Skeletal muscle cell (primary cell): ENCODE measurements at places on chromosomes 12 and 14.

GRCh38 chr12:93243382-93243688, 134.4 kb upstream of the NUDT4 start:
- DNase-seq, result no peak

- DNase-seq, result no peak
Measured at GRCh38 chr12:24424889-24425600, 475.6 kb upstream of the SOX5 start.

DNA sequence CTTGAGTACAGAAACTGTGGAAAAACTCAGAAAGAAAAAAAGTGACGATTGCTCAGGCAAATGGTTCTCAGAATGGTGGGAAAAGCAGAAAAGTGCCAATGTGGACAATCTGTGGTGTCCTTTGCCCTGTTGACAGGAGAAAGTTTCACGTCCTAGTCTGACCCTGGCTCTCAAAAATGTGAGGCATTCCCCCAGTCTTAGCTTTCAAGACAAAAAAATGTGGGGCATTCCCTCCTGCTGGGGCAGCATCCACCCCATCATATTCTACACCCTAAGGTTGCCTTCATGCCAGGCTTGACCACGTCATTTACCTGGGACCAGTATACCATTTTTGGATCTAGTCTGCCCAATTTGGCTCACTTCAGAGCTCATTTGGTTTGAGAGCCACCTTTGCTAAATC, 20.7 kb upstream of the ANAPC7 start:
- no peak for DNase-seq

DNA sequence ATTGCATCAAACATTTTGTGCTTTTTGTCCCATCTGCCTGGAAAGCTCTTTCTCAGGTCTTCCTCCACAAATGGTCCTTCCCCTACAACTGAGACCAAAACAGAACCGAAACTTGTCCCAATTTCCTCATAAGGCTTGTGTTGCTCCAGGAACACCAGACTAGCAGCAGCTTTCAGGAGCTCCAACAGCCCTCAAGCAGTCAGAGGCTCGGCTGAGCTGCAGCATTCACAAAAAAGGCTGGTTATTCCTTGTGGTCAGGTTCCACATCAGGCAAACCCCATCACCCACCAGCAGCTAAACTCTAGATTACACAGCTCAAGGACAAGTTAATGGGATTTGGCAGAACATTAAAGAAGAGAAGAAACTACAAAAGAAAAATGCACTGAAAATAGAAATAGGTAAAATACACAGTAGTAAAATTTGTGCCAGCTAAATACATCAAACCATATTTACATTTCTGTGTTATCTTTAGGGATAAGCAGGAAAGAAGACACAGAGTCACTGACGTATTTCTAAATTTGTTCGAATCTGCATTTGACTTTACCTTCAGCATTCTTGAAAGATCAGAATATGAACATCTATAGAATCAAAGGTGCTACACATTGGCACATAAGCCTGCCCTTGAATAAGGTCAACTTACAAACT, 141.2 kb downstream of the STXBP6 start:
- no peak for DNase-seq

DNA sequence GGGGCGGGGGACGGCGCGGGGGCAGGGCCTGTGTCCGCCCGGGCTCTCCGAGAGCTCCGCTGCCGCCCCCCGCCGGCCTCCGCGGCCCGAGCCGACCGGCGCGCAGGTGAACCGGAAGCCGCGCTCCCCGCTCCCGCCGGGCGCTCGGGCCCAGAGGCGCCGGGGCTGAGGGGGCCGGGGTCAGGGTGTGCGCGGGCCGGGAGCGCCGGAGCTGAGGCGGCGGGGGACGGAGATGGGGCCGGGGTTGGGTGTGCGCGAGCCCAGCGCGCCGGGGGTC, 431 bp downstream of the HIP1R start:
- no peak for DNase-seq

- peak; percentile 100 for DNase-seq
Measured at GRCh38 chr12:65649126-65649525, 175.2 kb upstream of the HMGA2 start.

DNA sequence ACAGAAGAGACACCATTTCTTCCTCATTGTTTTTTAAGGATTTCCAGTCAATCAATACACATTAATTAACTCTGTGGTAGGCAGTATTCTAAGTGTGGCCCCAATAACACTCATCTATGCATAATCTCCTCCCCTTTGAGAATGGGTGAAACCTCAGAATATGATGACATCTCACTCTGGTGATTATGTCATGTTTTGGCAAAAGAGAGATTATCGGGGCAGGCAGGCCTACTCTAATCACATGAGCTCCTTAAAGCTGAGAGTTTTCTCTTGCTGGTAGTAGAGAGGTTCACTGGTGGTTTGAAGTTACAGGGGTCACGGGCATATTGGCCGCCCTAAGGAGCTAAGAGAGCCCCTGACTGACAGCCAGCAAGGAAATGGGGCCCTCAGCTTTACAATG, 7.1 kb upstream of the LGMN start:
- DNase-seq, result no peak

DNA sequence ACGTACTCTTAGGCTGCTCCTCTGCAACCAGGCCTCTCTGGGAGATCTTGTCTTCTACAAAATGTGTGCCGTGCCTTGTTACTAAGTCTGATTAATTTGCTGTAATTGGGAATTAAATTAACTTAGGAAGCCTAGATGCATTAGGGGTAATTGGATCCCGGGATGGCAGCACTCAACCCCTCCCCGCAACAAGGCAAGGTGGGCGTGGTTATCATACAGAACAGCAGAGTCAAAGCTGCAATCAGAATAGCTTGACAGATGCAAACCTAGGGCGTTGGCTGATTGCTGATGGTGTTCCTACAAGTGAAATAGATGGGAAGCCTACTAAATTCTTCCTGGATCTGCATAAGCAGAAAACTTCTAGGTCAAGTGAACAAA, 34.5 kb upstream of the NFYB start:
- no peak for DNase-seq

DNA sequence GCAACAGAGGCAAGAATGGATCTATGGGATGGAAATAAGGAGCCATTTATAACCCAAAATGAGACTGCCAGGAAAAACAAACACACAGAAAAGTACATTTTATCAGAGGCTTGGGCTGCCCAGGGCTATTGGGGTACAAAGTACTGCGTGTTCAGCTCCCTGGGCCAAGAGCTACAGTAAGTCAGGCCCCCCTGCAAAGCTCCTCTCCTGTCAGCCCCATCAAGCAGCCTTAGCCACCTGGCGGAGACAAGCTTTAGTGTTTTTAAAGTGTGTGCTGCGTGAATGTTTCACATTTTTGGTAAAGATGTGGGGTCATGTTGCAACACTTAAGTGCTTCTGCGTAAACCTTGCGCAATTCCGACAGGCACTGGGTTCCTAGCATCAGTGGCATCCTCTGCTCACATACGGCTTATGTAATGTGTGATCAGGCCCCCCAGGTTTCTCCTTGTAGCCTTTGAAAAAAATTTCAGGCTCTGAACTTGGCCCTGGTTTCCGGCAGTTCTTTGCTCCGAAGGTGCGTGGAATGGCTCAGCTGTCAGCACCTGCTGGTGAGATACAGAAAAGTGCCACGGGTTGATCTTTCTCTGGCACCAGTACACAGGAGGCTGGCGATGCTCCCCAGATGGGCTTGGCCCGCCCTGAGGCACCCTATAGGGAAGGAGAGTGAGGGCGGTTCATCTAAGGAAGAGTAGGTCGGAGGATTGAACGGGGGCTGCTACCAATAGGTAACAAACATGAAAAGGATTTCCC, 198.7 kb upstream of the EEA1 start:
- DNase-seq, result peak; percentile 98

DNA sequence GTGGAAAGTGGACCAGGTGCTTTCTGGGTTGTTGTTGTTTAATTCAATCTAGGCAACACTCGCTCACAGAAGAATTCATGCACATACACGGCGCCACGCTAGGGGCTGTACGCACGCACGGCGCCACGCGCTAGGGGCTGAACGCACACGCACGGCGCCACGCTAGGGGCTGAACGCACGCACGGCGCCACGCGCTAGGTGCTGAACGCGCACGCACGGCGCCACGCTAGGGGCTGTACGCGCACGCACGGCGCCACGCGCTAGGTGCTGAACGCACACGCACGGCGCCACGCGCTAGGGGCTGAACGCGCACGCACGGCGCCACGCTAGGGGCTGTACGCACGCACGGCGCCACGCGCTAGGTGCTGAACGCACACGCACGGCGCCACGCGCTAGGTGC, 54.3 kb downstream of the NINJ2 start:
- no peak for DNase-seq

DNA sequence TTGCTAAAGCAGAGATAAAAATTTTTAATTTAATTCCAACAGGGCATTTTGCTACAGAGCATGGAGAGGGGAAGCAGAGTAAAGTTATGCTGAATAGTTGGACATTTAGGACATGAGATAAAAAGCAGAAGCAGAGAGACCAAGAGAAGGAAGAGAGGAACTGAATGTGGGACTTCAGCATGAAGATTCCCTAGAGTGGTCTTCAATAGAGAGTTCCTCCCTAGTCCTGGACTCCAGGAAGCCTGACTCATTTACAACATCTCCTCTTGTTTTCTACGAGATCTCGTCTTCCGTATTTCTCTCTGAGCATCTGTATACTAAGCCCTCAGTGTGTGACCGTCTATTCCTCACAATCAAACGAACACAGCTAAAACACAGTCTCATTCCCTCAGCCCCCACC, 35.2 kb upstream of the IFT81 start:
- DNase-seq, result no peak

DNA sequence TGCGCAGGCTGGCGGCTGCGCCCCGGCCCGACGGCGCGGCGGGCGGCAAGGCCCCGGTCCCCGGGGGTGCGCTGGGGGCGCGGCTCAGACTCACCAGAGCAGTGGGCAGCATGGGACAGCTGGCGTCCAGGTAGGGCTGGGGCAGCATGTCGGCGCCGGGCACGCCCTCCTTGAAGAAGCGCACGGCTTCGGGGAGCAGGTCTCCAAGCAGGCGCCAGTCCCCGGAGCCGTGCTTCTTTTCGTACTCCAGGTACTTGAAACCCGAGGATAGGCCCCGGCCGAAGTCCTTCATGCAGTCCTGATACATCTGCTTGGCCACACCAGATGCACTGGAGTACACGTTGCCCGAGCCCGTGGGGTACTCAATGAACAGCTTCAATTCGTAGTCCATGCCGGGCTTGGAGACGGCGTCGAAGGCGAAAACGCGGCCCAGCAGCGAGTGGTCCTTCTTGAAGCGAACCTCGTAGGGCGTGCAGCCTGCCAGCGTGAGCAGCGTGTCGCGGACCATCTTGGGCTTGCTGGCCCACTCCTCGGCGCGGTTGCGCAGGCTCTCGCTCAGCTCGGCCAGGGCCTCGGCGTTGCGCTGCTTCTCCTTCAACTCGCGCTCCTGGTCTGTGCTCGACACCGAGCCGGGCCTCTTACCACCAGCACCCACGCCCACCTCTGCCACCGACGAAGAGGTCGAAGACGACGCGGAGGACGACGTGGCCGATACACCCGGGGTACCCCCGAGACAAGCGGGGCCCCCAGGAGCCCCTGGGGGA, 2.2 kb downstream of the IRF2BPL start:
- no peak for DNase-seq

DNA sequence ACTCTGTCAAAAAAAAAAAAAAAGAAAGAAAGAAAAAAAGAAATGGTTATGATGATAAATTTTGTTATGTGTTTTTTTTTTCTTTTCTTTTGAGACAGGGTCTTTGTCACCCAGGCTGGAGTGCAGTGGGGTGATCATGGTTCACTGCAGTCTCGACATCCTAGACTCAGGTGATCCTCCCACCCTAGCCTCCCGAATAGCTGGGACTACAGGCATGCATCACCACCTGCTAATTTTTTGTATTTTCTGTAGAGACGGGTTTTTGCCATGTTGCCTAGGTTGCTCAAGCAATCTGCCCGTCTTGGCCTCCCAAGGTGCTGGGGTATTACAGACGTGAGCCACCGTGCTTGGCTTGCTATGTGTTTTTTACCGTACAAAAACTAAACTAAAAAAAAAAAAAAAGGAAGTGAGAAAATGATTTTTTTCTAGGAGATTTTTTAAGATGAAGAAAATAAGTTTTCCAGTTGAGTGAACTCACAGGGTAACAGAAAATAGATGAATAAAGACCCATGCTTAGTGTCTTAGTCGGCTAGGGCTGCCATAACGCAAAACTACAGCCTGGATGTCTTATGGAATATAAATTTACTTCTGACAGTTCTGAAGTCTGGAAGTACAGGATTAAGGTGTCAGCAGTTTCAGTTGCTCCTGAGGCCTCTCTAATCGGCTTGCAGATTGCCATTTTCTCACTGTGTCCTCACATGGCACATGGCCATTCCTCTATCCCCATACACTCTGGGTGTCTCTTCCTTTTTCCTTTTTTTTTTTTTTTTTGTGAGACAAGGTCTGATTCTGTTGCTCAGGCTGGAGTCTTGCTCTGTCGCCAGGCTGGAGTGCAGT, 13.2 kb upstream of the APOF start:
- DNase-seq, result no peak

- no peak for DNase-seq
Measured at GRCh38 chr12:25320123-25321006, 69.6 kb upstream of the KRAS start.

- DNase-seq, result no peak
Measured at GRCh38 chr14:24677956-24678355, 44.0 kb upstream of the GZMB start.

GRCh38 chr12:21248679-21249078, 86.0 kb downstream of the SLCO1A2 start:
- DNase-seq, result no peak

DNA sequence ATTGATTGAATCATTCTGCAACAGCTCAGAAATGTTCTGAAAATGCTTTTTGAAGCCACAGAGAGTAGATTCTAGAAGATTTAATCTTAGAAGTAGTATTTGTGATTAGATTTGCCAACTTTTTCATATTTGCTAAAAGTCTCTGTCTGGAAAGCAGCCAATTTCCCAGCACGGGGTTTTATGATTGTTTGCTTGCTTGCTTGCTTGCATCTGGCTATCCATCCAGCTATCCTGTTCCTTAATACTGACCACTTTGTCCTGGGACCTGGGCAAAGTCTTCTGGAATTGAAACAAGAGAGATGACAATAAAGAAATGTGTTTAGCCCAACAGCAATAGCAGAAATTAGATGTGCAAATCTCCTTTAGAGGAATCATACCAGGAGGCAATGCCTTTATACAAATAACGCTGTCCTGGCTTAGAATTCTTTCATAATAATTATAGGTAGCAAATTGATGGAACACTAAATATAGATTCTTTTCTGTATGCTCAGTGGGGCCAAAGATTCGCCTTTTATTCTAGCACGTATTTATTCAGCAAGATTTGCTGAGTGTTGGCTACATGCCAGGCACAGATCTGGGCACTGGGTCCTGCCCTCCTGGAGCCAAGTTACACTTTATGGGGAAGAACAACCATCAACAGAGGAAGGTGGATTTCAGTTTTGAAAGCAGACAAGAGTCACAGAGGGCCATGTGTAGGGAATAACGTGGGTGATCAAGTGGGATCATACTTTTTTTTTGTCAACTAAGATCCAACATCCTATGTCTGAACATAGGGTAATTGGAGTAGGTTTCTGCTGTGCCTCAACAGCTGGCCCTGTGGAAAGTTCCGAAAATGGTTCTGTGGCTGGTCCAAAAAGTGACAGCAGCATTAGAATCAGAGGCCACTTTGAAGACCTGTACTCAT, 25.3 kb downstream of the MYBPC1 start:
- no peak for DNase-seq

- no peak for DNase-seq
Measured at GRCh38 chr12:5226581-5226980, 182.9 kb downstream of the KCNA5 start.
